ENCODE measurements at places on chromosomes 16 and 17.

GRCh38 chr16:67406111-67406971, 9.9 kb downstream of the ZDHHC1 start:
- DNase-seq = peak; percentile 60

- peak; percentile 78 for DNase-seq
These were observed 634 bp downstream of the KANSL1 start for GRCh38 chr17:46192439-46193150.

DNA sequence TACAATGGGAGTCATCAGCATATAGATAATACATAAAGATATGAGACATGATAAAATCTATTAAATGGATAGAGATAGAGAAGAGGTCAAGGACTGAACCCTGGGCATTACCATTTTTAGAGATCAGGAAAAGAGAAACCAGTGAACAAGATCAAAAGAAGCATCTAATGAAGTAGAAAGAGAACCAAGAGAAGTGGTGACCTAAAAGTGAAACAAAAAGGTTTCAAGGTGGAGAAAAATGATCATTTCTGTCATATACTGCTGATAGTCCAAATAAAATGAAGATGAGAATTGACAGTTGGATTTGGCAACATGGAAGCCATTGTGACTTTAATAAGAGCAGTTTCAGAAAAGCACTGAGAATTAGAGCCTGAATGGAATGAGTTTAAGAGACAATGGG, 165.1 kb downstream of the PPM1E start:
- DNase-seq = no peak

DNA sequence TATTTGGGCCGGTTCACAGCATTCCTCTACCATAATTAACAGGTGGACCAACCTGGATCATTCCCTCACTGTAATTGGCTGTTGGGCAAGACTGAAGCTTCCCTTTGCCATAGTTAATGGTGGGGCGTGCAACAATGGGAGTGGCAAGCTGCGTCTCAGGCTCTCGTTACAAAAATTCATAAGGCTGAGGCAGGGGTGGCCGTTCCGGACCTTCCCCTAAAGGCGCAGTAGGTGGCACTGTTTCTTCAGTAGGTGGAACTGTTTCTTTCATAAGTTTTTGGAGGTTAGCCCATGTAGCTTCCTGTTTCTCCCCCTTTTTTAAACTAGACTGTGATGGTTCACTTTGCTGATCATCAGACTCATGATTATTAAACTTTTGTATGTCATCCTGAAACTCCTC, 17.0 kb upstream of the TMC5 start:
- DNase-seq = no peak

- DNase-seq = peak; percentile 44
These were observed at the start of gene ACSF3 for GRCh38 chr16:89093602-89094251. Gene ACSF3, plus strand, starts transcription at chr16:89093852. Its CDS starts 6,830 bp downstream, at chr16:89100682.

DNA sequence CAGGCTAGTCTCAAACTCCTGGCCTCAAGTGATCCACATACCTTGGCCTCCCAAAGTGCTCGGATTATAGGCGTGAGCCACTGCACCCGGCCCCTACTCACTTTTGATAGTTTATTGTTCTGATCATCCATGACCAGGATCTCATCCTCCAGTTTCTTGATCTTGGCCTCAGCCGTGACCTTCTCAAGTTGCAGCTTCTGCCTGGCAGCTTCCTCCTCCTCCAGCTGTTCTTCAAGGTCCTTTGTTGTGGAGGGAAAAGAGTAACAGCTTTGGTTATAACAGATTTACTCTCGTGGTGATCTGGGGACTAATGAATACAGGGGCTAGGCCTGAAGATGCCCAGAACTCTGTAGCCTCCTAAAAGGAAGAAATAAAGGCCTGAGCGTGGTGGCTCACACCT, 89.9 kb downstream of the NDE1 start:
- no peak for DNase-seq

GRCh38 chr17:59666235-59666634, 41.0 kb downstream of the PTRH2 start:
- peak; percentile 39 for DNase-seq

DNA sequence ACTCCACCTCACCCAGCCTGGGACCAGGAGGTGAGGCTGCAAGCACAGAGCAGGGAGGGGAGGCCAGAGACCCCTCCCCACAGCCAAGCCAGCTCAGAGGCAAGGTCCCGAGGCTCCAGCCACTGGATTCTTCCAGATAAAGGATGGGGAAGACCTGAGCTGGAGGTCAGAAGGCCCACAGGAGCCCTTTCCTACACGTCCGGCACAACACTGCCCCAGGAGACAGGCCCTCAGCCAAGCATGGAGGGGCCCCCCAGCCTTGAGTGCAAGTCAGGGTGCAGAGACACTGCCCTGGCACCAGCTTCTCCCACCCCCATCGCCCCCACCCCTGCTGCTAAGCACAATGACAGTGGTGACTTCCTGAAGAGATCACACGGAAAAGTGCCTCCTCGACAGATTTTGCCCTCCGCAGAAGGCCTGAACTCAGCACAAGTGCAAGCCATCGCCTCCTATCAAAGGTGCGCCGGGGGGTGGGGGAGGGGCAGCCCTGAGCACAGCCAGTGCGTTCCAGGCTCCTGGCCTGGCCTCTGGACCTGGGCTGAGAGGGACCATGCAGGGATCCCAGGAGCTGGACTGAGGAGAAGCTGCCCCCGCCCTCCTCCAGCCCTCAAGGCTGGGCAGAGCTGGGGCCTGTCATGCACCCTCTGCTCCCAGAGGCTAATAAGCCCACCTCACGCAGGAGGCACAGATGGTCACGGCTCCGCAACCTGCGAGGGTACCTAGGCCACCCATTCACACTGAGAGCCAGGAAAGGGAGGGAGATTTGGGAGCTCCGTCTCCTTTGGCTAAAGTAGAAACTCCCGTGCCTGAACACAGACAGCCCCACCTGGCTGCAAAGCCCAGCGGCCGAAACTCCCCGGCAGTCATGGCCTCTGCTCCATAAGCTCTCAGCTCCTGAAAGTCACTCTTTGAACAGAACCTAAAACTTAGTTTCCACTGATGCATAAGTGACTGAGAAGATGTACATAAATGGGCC, 2.7 kb downstream of the MAFG start:
- DNase-seq = no peak

DNA sequence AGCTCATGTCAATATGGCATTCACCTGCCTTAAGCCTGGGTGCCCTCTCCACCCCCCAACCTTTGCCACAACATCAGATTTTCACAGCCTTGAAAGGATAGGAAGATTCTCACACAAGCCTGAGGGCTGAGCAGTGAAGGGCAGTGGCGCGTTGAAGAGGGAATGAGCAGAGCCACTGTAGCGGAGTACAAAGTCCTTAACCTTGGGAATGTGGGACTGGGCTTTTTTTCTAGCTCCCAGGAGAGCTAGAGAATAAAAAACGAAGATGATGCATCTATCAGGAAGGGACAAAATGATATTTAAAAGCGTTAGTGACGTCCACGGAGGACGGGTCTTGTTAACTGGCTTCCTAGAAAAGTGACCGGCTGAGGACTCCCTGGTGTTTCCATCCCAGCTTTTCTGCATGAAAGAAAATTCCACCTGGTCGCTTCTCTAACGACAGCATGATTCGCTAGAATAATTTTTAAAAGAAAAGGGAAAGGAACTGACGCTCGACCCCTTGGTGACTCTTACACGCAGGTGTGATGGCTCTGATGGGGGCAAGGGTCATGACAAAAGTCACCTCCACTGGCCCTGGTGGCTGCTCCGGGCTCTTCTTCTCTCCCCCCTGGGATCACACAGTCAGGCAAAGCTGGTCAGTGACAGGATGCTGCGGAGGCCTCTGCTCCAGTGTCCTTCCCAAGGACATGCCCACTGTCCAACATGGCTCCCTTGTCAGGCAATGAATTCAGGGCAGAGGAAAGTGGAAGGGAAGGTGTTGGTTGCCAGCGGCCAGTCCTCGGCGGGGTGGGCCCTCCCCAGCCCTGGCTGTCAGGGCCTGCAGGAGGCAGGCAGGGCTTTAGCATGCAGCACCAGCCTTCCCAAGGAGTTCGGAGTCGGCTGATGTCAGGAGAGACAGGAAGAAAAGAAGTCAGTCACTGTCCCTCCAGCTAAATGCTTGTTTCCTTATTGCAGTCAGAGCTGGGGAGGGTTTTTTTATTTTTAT, 58.4 kb upstream of the IRX3 start:
- DNase-seq = no peak

Measured in M059J (cell line).